NCI-H460 (cell line): ENCODE measurements at places on chromosomes 16 and 17.

DNA sequence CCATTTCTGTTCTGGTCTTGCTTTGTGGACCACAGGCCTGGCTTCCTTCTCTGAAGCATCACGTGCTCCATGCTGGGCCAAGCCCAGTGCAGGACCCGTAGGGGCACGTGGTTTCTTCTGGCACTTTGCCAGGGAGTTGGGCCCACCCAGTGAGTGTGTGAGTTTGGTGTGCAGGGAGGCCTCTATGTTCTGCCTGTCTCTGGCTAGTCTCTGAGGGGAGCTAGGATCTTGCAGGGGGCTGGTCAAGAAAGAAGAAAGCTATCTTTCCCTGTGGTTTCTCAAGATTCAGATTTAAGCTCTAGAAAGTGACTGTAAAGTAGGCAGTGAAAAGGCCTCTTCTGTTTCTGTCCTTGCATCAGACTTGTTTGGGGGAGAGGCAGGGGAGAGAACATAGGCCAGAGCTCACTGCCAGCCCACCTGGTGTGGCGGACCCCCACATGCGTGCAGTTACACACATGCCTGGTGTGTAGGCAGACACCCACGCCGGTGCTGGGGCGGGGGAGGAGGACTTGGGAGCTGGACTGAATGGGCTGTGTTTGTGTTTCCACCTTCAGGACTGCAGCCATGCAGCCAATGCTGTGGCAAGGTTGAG, 11.8 kb downstream of the LASP1 start:
- DNase-seq: no peak

DNA sequence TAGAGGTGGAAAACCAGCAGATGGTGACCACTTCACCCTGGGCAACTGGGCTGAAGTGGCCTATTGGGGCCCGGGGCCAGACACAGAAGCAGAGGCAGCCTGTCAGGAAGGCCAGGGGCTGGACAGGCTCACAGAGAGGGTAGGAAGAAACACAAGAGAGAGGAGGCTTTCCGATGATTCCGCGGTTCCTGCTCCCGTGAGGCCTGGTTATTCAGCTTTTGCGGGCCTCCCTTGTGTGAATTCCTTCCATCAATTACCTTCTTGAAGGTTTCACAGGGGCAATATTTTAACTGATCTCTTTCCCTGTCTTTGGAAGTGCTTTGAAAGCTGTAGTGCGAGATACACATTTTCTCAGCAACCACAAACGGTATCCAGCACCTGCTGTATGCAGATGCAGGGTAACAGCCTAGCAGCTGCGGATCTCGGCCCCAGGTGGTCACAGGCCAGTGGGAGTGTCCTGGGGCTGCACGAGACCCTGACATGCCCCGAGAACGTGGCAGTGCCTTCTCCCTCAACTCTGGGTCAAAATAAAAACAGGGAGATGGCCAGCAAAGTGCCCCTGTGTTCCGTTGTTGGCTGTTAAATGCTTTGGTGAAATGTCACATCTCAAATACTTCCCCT, 11.6 kb upstream of the CMIP start:
- no peak for DNase-seq

- DNase-seq: no peak
These were observed 8.9 kb upstream of the CACNG1 start for GRCh38 chr17:67035131-67036083.

GRCh38 chr17:57480438-57481196, 224.3 kb downstream of the MSI2 start:
- DNase-seq: no peak

DNA sequence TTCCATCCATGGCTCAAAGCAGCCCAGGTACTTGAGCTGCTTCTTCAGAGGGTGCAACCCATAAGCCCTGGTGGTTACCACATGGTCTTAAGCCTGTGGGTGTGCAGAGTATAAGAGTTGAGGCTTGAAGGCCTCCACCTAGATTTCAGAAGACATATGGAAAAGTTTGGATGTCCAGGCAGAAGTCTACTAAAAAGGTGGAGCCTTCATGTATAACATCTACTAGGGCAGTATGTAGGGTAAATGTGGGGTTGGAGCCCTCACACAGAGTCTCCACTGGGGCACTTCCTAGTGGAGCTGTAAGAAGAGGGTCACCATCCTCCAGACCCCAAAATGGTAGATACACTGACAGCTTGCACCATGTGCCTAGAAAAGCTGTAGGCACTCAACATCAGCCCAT, 120.9 kb downstream of the HS3ST3A1 start:
- no peak for DNase-seq

DNA sequence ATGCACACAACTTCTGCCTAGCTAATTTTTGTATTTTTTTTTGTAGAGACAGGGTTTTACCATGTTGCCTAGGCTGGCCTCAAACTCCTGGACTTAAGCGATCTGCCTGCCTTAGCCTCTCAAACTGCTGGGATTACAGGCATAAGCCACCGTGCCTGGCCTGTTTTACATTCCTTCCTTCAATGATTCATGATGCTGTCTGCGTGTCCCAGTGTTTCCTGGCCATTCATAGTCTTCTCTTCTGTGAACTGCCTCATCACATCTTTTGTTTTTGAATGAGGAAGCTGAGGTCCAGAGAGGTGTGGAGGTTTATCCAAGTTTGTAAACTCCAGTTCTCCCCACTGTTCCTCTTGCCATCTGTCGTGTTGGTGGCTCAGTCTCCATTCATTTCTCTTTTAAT, 64.5 kb upstream of the MED9 start:
- DNase-seq: no peak

DNA sequence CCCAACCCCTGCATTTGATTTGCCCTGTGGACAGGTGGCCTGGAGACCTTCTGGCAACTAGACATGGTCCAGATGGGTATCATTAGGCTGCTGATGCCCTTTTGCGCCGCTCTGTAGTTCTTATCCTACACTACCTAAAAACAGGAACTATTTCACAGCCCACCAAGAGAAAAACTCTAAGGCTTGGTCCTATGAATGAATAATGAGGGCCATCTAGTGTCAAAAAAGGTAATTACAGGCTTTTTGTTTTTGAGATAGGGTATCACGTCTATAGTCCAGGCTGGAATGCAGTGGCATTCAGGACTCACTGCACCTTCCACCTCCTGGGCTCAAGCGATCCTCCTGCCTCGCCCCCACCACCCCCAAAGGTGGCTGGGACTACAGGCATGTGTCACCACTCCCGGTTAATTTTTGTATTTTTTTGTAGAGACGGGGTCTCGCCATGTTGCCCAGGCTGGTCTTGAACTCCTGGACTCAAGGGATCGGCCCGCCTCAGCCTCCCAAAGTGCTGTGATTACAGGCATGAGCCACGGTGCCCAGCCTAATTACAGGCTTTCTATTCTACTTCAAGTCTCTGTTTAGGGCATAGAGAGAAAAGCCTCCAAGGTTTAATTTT, 20.9 kb downstream of the COIL start:
- peak; percentile 79 for DNase-seq

GRCh38 chr17:3835410-3836229, 10.4 kb downstream of the NCBP3 start:
- no peak for DNase-seq

- DNase-seq: no peak
These were observed 240.1 kb upstream of the AXIN2 start for GRCh38 chr17:65801513-65801912.

DNA sequence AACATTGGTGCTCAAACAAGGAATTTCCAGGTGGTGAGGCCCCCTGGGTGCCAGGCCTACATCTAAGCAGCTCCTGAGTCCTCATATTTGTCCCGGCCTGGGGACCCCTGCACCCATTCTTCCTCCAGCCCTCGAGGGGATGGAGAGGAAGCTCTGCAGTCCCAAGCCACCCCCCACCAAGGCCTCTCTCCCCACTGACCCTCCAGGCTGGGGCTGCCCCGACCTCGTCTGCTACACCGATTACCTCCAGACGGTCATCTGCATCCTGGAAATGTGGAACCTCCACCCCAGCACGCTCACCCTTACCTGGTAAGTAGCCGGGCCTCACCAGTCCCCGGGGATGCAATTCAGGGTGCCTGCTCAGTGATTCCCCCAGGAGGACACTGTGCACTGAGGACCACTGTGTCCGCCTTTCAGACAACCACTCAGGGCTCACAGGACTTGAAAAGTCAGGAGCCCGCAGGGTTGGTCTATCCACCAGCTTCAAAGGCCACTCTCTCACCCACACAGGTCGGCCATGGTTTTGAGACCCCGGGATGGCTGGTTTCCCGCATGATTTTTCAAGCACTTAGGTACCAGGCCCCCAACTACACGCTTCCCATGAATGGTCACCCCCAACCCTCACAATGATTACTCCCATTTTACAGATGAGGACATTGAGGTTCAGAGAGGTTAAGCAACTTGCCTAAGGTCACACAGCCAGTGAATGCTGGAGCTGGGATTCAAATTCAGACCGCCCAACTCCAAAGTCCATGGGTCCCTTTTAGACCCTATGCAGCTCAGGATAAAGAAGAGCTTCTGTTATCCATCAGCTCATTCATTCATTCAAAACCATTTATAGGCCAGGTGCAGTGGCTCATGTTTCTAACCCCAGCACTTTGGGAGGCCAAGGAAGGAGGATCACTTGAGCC, 32.4 kb downstream of the IL21R start:
- DNase-seq: no peak

- DNase-seq: peak; percentile 25
These were observed 1.1 kb downstream of the ACSF2 start for GRCh38 chr17:50426814-50427787.

GRCh38 chr16:70696952-70697593, 11.2 kb upstream of the MTSS2 start:
- no peak for DNase-seq

GRCh38 chr16:19588661-19589060, 33.2 kb downstream of the VPS35L start:
- no peak for DNase-seq

GRCh38 chr16:2811703-2812471, 5.2 kb upstream of the PRSS21 start:
- DNase-seq: no peak

DNA sequence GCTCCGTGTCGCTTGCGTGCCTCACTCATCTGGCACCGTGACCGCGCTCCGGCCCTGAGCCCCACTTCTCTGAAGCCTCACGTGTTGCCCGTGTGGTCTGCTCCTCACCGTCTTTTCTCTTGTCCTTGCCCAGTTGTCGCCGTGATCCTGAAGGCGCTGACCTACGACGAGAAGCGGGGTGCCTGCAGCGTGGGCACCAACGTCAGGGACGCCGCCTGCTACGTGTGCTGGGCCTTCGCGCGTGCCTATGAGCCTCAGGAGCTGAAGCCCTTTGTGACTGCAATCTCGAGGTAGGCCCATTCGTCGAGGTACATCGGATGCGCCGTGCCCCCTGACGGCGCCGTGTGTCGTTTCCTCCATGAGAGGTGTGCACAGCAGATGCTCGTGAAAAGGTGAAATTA, 30.3 kb upstream of the ZNF750 start:
- DNase-seq: no peak

DNA sequence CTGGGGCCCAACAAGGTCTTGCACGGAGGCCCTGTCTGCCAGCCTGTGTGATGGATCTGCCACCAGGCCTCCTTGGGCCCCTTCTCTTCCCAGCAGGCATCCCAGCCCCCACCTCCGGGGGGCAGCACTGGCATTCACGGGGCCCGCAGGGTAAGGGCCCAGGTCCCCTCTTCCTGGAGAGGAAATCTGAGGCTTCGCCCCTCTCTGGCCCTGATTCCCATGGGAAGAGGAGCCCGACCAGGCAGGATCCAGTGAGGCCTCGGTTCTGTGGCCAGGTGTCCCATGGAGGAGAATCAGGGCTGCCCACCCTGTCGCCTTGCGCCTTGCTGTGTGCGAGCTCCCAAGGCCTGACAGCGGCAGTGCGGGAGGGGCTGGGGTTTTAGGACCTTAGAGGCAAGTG, 48.4 kb downstream of the PDPK1 start:
- no peak for DNase-seq

DNA sequence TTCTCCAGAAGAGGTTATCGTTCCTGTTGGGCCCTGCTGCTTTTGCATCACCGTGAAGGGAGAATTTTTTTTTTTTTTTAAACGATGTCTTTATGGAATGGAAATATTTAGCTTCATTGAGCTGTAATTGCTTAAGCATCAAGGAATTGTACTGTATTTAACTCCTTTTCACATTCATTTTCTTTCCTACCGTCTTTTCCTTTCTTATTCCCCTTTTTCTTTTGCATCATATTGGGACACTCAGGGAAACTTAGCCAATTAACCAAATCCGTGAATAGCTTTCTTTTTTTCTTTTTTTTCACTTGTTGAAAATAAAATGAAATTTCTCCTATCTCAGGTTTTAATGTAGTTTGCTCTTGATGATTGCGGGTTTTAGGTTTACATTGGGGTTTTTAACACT, 1.5 kb downstream of the TNRC6A start:
- DNase-seq: no peak

- no peak for DNase-seq
These were observed 78.7 kb downstream of the GOSR1 start for GRCh38 chr17:30555942-30556341.

DNA sequence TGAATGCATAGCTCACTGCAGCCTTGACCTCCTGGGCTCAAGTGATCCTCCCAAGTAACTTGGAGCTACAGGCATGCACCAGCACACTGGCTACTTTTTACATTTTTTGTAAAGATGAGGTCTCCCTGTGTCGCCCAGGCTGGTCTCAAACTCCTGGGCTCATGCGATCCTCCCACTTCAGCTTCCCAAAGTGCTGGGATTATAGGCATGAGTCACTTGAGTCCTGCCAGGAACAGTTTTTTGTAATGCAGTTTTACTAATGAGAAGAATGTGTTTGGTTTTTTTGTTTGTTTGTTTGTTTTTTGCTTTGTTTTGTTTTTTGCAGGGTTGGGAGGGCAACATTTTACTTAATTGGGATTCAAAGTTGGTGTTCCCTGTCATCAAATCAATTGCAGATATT, 22.2 kb downstream of the SOST start:
- DNase-seq: no peak

DNA sequence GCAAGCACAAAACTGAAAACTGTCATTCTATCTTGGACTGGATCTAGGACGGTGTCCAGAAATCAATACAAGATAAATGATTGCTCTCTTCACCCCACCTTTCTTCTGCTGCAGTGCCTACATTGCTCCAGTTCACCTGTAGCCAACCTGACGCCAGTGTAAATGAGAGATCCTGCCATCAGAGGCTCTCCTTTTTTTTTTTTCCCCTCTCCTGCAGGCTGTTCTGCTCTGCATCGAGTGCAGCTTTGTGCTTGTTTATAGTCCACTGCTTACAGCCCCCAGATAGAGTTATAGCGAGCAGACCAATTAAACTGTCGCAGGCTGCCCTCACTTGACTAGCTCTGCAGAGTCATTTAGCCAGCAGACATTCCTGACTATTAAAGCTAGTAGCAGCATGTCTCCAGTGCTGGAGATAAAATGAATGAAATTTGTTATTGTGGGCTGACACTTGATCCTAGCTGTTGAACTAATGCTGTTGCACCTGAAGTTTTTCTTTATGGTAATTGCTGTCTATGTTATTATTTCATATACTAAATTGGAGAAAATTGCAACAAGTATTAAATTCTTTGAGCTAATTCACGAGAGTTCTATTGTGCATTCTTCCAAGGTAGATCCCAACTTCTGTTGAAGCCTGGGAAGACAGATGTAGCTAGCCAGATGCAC, 257.1 kb downstream of the FTO start:
- no peak for DNase-seq

- no peak for DNase-seq
These were observed 5.3 kb upstream of the ATP2A1 start for GRCh38 chr16:28872952-28873351.
